ENCODE measurements at places on chromosomes 3 and 15. TPM values are rescaled to one million over a fixed set of nuclear protein-coding genes. Genes with fewer than 3 reads are reported as not detected.
A peak's percentile ranks its signal among the peaks of the same experiment; 100 is the strongest.

Gene CBLB
- total RNA-seq: 97.9 TPM

- no peak for DNase-seq
Measured at GRCh38 chr15:40344217-40344616, 3.5 kb upstream of the CCDC9B start.

Gene CHRNA7
- 2.0 TPM for total RNA-seq

GRCh38 chr3:134336587-134336986 is 37.7 kb downstream of the AMOTL2 start:
- peak; percentile 35 for DNase-seq

DNA sequence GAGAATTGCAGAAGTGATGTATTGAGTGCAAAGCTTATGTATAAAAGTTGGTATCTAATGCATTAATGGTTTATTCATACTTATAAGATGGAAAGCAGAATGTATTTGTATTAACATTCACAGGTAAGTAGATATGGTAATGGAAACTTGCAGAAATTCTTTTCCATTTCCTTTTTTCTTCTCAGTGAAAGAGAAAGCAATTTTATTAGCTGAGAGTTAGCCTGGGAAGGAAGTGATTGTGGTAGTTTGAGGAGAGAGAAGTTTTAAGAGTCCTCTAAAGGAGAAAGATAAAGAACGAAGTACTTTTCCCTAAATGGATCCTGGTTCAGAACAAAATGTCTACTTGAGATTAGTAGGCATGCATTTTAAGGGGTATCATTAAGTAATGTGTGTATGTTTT is 60.1 kb upstream of the OSTN start:
- no peak for DNase-seq

Gene ACTC1
- 0.55 TPM for total RNA-seq
